NCI-H2171 treated with DMSO at 0.1 percent for 48 hours (cell line): ENCODE measurements at places on chromosomes 13 and 19.

GRCh38 chr19:41412953-41413352 is 14.2 kb downstream of the B3GNT8 start:
- no peak for DNase-seq

- no peak for DNase-seq
Observed at GRCh38 chr19:6731822-6732221, 5.6 kb downstream of the GPR108 start.

- DNase-seq: no peak
Observed at GRCh38 chr19:5434970-5435641, 20.1 kb upstream of the ZNRF4 start.

GRCh38 chr13:41520660-41521630 is 63.6 kb downstream of the RGCC start:
- DNase-seq: no peak
